ENCODE measurements at places on chromosomes 5 and 9.

DNA sequence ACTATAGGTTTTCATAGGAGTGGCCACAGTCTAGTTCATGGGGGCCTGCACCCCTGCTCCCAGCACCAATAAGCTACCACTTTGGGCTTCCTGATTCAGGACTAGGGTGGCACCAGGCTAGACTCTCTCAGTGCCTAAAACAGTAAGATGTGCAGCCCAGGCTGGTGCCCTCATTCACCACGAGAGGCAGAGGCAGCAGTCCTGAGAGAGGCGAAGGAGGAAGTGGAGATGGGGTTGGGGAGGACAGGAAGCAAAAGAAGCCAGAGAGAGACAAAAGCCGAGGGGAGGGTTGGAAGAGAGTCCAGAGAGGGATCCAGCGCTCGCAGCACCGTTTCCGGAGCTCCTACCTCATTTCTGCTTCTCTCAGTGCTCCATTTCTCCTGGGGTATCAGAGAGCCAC lies 180.9 kb downstream of the MED10 start:
- no peak for DNase-seq

DNA sequence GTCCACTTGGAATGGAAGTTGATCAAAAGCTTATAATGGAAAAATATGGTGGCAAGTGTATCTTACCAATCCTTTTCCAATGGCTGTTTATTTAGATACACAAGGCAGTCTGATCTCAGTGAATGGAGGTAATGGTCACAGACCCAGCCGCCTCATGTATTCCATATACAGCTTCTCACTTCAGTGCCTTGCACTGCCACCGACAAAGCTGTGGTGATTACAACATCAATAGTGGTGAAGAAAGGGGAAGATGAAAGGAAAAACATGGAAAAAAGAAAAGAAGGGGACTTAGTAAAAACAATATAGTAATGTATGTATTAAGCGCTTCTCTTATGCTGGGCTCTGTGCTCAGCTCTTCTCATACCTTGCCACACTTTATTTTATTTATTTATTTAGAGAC lies 297.3 kb upstream of the RASA1 start:
- no peak for DNase-seq

DNA sequence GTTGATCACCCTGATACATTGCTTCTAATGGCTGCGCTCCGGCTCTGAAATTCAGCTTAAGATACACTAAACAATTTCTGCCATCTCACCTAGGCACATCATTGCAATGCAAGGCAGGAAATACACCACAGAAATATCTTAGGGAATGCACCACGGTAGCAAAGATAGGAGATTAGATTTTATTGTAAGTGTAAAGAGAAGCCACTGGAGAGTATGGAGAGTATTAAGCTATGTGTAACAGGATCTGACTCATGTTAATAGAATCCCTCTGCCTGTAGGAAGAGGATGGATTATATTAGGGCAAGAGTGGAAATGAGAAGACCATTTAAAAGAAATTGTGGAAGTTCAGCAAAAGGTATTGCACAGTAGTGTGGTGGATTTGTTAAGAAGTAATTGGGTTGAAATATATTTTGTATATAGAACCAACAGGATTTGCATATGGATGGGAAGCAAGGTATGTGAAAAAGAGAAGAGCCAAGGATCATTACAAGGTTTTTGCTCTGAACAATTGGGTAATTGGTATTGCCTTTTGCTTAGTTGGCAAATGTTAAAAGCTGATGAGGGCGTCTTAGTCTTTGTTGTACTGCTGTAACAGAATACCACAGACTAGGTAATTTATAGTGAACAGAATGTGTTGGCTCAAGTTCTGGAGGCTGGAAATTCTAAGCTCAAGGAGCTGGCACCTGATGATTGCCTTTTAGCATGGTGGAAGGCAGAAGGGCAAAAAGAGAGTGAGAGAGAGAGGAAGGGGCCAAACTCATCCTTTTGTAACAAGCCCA lies 636.1 kb downstream of the PSAT1 start:
- no peak for DNase-seq

DNA sequence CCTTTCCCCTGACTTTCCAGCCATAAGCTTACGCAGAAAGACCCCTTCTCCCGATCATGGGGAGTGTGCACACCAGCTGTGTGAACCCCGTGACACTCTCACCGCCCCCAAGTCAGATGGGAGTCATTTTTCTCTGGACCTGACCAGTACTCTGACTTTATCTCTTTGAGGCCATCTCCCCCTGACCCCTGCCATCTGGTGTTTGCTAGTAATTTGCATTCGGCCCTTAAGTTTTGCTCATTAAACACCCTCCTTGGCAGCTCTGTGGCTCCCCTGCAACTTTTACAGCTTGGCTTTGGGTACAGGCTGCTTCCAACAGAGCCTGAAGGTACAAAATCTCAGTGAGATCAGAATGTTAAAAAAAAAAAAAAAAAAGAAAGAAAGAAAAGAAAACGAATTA lies 43.9 kb downstream of the PDZD2 start:
- DNase-seq = no peak

- no peak for DNase-seq
Observed at GRCh38 chr5:170740551-170741205, 42.8 kb upstream of the GABRP start.

GRCh38 chr5:10588109-10588775 lies 24.4 kb downstream of the ANKRD33B start:
- DNase-seq = no peak

DNA sequence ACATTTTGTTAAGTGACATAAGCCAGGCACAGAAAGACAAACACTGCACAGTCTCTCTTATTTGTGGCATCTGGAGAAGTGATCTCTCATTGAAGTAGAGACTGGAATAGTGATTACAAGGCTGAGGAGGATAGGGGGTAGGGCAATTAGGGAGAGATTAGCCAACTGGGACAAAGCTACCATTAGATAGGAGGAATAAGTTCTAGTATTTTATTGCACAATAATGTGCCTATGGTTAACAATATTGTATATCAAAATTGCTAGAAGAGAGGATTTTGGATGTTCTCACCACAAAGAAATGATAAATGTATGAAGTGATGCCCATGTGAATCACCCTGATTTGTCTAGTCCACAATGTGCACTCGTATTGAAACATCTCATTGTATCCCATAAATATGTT lies 281.8 kb downstream of the MTRR start:
- DNase-seq = no peak

Data from right cardiac atrium (tissue), 5 donors.